Esophagus mucosa (tissue), 1 donor: ENCODE measurements at places on chromosomes 3 and 15. TPM values are rescaled to one million over a fixed set of nuclear protein-coding genes. Genes with fewer than 3 reads are reported as not detected.
A peak's percentile ranks its signal among the peaks of the same experiment; 100 is the strongest.

Gene KLHL40
- total RNA-seq: not detected

DNA sequence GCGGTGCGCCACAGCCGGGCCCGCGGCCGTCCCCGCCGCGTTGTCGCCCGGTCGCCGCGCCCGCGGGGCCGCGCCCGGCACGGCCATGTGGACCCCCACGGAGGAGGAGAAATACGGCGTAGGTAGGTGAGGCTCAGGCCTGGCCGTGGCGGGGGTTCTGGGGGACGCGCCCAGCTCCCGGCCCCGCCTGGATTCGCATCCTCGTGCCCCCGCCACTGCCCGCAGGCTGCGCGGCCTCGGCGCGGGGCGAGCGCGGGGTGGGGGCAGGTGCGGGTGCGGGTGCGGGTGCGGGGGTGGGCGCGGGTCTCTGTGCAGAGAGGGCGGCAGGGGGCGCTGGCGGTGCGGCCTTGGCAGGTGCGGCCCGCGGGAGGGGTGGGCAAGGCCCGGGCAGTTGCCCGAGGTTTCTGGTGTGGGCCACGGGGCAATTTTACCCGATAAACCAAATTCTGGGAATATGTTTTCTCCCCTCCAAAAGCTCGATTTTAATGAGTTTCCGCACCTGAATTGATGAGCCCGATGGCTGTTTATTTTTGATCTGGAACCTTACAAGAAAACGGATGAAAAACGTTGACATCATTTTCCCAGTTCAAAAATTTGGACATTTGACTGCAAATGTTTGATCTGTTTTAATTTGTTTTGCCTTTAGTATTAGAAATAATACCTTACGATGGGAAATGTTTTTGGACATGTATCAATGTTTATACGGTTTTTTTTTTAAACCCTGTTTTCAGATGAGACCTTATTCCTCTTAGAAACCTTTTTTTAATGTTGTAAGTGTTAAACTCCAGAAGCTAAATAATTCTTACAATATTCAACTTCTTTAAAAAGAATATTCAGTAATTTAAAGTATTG is 678 bp downstream of the DOCK3 start:
- peak; percentile 7 for ATAC-seq

- ATAC-seq: no peak
Observed at GRCh38 chr3:50290161-50290641, 2.0 kb downstream of the IFRD2 start.

DNA sequence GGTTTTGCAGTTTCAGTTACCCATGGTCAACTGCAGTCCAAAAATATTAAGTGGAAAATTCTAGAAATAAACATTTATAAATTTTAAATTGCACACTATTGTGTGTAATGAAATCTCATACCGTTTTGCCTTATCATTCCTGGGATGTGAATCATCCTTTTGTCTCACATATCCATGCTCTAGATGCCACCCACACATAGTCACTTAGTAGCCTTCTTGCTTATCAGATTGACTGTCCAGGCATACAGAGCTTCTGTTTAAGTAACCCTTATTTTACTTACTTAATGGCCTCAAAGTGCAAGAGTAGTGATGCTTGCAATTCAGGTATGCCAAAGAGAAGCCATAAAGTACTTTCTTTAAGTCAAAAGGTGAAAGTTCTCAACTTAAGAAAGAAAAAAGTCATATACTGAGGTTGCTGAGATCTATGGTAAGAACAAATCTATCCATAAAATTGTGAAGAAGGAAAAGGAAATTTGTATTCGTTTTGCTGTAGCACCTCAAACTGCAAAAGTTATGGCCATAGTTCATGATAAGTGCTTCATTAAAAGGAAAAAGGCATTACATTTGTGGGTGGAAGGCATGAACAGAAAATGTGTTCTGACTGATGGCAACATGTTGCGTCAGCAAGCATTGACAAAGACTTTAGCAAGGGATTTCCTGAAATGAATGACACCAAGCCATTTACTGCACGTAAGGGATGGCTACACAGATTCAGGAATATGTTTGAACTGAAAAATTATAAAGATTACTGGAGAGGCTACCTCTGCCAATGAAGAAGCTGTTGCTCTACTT is 43.8 kb downstream of the SPATA16 start:
- ATAC-seq: no peak
